Left ventricle myocardium inferior (tissue), 1 donor: ENCODE measurements at places on chromosomes 7 and 10. TPM values are rescaled to one million over a fixed set of nuclear protein-coding genes. Genes with fewer than 3 reads are reported as not detected.

SFTPA1 gene
- total RNA-seq, result not detected

MPP7 gene
- 14.7 TPM for total RNA-seq

ASAH2 gene
- not detected for total RNA-seq

ANKRD7 gene
- total RNA-seq, result 1.1 TPM

CDHR3 gene
- total RNA-seq, result 11.4 TPM

CABCOCO1 gene
- total RNA-seq, result not detected

TRPV6 gene
- not detected for total RNA-seq

ST8SIA6 gene
- 10.1 TPM for total RNA-seq

WEE2 gene
- total RNA-seq, result not detected

MARCHF5 gene
- total RNA-seq, result 32.2 TPM

POMZP3 gene
- total RNA-seq, result 7.8 TPM
